ENCODE measurements at places on chromosomes 16 and 17.
A peak's percentile ranks its signal among the peaks of the same experiment; 100 is the strongest.

DNA sequence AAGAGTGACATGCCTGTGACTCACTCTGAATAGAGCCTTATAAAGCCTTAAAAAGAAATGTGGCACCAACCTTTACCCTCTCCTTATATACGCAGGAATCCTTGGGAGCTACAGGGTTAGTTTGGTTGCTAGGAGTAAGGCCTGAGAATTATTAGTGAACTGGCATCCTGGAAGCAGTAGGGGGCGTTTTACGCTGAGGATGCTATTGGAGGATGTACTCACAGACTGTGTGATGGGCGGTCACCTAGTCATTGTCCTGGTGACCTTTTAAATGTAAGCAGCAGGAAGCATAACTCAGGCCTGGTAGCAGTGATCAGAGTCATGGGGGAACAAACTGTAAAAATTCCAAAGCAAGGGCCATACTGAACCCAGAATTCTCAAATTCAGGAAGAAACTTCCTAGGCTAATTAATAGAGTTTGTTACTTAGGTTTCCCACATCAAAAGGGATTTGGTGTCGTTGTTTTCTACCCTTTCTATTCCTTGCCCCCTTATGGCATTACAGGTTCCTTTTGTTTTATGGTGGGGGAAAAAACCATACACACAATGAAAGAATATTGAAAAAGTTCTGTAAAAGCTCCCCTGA is 153.8 kb downstream of the SNX11 start:
- peak; percentile 19 for DNase-seq

GRCh38 chr16:56866955-56867830 is 2.2 kb downstream of the SLC12A3 start:
- peak; percentile 53 for DNase-seq

- no peak for DNase-seq
Measured at GRCh38 chr16:57906382-57907316, 64.3 kb downstream of the CNGB1 start.

GRCh38 chr16:11114366-11115164 is 141.4 kb downstream of the SOCS1 start:
- DNase-seq: peak; percentile 87

GRCh38 chr17:82668024-82668630 is 19.9 kb upstream of the WDR45B start:
- DNase-seq: no peak

DNA sequence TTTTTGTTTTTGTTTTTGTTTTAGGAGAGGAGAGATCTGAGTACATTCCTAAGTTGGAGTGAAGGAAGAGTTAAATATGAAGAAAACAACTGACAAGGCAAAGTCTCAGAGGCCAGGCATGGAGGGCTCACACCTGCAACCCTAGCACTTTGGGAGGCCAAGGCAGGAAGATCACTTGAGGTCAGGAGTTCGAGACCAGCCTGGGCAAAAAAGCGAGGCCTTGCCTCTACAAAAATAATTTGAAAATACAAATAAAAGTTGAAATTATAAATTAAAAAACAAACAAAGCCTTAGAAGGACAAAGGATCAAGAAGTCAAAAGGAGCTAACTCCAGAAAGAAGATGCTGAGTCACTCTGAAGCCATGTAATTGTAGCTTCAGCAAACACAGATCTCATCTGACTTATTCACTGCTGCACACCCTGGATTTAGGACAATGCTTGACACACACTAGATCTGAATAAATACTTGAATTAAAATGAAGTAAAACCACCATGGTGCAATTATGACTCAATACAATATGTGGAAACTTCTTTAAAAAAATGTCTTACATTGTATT is 9.1 kb downstream of the CEP20 start:
- no peak for DNase-seq

DNA sequence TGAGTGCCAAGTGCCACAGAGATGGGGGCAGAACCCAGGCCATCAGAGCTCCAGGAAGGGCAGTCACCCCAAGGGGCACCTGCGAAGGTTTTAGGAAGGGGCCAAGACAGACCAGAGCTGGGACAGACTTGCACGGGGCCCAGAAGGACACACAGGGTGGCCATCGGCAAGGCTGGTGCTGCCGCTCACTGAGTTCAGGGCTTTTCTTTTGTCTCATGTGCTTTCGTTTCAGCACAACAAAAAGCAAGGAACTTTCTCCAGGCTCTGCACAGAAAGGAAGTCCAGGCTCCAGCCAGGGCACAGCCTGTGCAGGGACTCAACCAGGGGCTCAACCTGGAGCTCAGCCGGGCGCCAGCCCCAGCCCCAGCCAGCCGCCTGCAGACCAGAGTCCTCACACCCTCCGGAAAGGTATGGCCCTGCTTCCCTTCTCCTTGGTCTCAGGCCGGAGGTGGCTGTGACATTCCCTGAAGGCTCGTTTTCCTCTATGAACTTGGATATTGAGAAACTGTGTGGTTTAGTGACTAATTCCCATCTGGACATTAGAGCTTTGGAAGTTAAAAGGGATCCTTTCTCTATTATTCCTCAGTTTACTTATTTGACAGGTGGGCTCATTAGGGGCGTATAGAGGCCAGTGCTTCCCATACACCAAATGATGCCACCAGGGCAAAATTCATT is 37.9 kb downstream of the ELAC2 start:
- no peak for DNase-seq

- no peak for DNase-seq
Measured at GRCh38 chr17:57834146-57834741, 15.6 kb downstream of the MRPS23 start.

DNA sequence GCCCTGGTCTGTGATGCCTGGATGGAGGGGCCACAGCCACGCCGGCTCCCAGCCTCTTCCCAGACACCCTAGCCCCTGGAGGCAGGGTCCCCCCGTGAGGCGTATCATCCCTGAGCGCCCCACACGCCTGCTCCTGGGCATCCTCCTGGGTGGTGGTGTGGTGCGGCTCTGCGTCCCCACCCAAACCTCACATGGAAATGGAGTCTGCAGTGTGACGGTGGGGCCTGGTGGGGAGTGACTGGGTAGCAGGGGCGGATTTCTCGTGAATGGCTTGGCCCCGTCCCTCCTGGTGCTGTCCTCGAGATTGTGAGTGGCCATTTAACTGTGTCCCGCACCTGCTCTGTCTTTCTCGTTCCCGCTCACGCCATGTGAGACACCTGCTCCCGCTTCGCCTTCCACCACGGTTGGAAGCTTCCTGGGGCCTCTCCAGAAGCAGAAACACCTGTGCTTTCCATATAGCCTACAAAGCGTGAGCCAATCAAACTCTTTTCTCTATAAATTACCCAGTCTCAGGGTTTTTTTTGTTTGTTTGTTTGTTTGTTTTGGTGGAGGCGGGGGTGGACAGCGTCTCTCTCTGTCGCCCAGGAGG is 5.9 kb upstream of the SSTR5 start:
- no peak for DNase-seq

DNA sequence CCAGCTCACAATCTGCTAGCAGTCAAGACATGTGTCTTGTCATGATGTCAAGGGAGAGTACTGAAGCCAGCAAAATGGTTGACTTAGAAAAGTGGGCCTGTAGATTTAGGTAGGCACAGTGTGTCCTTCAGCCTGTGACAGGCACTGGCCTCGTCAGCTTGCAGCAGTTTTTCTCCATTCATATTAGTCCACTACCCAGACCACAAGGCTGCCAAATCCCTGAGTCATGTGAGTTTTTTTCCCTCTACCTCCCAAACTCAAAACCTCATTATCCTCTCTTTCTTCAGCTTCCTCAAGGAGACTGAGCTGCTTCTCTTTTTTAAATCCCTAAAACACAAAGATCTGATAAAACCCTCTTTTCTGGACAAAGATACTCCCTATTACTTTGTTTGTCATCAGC is 102.6 kb upstream of the HS3ST3A1 start:
- DNase-seq: no peak

DNA sequence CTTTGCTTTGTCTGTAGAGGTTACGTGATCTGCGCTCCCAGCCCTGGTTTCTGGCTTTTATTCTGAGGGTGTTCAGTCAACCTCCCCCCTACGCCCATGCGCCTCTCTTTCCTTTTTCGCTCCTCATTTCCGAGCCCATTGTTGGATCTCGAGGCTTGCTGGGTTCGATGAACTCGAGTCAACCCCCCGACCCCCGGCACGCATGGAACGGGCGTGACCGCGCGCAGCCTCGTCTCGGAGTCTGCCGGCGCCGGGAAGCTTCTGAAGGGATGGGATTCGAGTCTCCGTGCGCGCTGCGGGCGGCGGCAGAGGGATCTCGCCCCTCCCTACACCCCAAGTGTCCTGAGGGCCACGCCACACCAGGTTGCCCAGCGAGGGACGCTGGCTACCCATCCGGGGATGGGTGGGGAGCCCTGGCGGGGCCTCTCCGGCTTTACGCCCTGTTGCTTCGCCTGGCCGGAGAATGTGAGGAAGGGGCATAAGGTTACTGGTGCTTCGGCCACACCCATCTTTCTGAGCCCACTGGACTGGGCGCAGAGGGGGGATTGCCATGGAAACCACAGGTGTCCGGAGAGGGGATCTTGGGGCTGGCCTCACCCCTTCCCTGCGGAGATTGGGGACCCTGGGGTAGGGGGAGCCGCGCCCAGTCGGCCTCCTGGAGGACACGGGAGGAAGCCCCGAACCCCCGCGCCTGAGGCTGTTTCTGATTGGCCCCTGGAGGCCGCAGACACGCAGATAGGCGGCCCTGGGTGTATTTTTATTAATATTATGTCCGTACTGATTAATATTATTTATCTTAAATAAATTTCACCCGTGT is 1.8 kb downstream of the MAPT start:
- DNase-seq: no peak

DNA sequence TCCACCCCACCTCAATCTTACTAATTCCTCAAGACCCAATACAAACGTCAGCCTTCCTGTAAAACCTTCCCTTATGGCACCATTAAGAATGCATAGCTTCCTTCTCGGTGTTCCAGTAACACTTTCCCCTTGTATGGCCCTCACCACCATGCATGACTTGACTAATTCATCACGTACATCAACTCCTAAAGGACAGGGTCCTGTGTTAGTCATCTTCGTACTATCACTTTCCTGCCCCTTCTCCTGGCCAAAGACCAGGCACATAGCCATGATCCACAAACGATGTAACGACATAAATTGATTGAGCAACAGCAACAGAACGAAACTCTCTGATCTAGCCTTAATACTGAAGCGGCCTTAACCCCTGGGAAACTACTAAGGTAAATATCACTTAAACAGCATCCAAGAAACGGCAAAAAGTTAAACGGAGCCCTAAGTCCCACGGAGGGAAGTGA is 612 bp downstream of the PSMD12 start:
- DNase-seq: peak; percentile 53

DNA sequence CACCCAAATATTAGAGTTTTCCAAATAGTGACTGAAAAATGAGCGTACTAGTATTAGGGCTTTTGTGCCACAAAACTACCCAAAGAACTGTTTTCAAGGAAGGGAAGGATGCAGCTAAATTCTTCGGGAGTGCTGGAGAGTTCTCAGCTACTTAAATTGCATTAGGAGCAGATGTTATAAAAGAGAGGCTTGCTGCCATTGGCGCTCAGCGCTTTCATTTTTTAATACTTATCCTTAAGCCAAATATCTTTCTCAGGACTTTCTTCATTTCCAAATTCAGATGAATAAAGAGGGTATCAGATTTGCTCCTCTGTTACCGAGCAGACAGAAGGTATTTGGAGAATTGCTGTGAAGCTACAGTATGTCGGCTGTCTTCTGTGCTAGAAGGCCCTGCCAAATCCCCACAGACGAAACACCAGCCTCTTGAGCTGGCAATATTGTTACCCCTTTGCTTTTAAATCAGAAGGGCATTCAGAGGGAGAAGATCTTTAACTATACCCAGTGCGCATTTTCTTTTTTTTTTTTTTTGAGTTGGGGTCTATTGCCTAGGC is 47.2 kb upstream of the CLEC18A start:
- DNase-seq: no peak

DNA sequence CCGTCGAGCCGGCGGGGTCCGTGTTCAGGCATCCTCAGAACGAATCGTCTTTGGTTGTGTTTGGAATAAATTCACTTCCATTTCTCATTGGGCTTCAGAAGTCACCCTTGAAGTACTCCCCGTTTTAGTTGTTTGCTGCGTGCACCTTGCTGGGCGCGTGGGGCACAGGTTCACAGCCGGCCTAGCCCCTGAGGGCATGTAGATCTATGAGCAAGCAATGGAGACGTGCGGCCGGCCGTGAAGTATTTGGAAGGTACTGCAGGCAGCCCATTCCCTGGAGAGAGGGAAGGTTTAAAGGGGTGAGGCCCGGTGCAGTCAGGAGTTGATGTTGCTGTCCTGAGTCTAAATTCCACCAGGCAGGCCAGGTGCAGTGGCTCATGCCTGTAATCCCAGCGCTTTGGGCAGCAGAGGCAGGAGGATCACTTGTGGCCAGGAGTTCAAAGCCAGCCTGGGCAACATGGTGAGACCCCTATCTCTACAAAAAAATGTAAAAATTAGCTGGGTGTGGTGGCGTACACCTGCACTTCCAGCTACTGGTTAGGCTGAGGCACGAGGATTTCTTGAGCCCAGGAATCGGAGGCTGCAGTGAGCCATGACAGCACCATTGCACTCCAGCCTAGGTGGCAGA is 714 bp downstream of the ACSF3 start:
- DNase-seq: no peak

- DNase-seq: no peak
Measured at GRCh38 chr17:65139101-65139764, 2.1 kb downstream of the RGS9 start.

GRCh38 chr17:6240001-6240400 is 169.8 kb downstream of the WSCD1 start:
- DNase-seq: no peak

DNA sequence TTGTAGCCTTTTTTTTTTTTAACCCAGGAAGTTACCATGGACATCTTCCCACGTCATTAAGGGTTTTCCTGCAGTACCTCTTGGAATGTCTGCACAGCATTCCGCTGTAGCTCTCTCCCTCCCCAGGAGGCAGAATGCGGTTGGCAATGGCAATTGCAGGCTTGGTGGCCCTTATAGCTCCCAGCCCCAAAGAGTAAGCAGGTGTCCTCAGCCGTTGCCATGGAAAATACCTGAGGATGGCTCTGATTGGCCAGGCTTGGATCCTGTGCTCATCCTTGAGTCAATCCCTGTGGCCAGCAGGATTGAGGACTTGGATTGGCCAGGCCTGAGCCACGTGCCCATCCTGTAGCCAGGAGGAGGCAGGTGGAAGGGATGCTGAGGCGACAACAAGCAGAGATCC is 15.5 kb upstream of the TIMP2 start:
- no peak for DNase-seq

DNA sequence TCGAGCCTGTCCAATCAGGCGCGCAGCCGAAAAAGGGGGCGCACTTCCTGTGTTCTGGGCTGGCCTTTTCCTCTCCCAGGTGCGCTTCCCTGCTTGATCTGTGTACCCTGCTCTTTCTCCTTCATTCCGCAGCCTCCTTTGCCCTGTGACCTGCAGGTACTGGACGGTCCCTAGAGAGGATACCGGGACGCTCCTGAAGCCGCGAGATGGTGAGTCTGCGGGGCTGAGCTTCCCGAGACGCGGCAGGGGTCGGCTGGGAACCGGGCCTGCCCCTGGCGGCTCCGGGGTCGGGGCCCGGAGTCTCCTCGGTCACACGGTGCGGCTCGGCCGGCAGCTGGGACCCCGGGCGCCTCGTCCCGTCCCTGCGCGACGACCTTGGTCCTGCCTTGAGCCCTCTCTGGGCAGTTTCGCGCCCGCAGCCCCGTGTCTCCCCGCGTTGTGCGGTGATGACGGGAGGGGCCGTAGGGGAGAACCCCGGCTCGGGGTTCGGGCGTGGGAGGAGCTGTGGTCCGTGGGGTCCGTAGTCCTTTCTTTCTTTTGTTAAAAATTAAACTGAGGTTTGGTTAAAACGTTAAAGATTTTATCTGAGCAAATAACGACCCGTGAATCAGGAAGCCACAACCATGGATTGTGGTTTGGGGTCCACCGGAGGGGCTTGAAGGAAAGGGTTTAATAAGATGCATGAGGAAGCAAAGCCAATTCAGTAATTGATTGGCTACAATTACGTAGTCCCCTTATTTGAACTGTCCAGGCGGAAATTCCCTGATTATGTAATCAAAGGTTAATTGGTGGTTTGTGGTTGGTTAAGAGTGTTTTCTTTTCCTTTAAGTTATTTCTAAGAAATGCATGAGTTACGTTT is 172.8 kb upstream of the ZNF267 start:
- peak; percentile 70 for DNase-seq

Measured in MV-4-11 (cell line).